CD8-positive, alpha-beta T cell (primary cell): ENCODE measurements at places on chromosomes 4 and X.

DNA sequence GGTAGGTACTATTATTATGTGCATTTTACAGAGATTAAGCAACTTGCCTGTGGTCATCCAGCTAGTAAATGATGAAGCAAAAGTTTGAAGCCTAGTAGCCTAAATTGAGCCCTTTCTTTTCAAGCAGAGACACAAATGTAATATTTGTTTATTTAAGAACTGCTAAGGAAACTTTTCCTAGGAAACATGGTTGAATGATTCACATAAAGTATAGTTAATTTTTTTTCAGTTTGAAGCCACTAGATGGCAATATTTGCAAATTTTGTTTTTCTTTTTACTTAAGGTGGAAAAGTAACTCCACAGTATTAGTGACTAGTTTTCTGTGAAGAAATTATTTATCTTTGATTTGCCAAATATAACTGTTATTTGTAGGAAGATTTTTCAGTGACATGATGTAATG lies 52.8 kb upstream of the ANKRD17 start:
- DNase-seq: no peak

DNA sequence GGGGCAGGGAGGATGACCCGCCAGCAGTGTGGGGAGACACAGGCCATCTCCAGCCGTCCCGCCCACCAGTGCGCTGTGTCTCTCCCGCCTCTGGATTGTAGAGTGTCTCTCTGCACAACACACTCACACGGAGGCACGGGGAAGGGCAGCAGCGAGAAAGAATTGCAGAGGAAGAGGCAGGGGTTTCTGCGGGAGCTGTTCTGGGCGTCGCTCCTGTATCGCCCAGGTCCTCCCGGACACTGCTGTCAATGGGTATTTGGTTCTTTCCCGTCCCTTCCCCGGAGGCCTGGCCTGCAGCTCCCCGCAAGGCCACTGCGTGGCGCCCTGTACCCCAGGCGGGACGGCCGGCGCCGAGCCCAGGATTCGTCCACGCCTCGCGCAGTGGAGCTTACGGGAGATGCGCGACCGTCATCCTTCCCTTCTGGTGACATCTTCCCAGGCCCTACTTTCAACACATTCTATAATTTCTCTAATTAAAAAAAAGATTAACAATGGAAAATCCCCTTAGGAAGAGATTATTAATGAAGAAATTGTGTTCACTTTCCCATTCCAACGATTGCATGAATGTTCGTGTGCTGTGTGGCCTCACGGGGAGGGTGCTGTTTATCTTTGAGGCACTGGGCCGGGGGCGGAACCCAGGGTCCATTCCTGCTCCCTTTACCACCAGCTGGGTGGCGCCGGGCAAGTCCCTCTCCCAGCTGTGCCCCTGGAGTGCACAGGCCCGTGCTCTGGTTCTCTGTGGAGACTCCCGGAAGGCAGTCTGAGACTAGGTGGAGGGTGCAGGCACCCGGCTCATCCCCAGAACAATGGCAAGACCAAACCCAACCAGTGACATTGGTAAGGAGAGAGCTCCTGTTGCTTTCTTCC lies 95.7 kb downstream of the CPZ start:
- DNase-seq: no peak

- DNase-seq: no peak
Observed at GRCh38 chrX:30248854-30249253, 1.9 kb downstream of the MAGEB1 start.

DNA sequence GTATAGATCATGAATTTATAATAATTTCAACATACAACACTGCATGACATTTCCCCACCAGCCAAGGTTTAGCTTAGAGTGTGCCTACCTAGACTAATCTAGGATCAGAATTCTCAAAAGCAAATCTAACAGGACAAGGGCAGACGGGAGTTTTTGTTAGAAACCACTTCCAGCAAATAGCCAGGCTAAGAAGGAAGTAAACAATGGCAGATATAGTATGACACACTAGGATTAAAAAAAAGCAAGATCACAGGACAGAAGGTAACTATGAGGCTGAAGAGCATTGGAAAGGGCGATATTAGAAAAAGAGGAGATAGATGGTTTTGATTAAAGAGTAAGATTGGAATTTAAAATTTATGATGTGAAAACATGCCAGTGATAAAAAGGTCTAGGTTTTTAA lies 124.8 kb downstream of the LRBA start:
- no peak for DNase-seq

DNA sequence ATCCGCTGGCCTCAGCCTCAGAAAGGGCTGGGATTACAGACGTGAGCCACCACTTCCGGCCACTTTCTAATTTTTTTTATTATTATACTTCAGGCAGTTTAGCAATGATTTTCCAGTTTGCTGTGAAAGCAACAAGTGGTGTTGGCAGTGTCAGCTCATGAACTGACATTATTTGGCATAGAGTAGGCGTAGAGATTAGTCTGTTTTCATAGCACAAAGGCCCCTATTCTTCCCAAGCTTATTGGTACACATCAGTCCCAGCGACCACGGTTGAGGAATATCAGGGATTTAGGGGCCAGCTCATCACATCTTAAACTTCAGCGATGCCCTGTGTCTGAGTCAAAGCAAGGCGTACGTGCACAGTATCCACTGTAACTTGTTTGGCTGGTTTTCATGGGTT lies 53.0 kb upstream of the RASSF6 start:
- DNase-seq: no peak

DNA sequence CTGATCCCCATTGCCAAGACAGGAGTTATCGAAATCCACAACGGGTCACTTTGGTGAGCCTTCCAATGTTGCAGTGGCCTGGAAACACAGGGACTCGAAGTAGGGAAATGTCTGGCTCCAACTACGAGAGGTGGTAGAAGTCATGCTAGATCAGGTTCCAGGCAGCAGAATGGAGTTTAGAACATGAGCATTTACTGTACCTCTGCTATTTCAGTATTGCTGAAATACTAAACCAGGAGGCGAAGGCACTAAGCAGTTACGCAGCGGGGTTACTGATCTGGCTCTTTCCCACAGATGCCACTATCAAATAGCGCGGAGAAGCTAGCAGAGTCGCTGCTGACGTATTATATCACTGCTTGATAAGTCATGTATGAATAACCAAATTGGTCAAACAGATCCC lies 56.3 kb downstream of the PTCHD1 start:
- no peak for DNase-seq

GRCh38 chr4:55032788-55033187 lies 92.6 kb downstream of the KDR start:
- no peak for DNase-seq

DNA sequence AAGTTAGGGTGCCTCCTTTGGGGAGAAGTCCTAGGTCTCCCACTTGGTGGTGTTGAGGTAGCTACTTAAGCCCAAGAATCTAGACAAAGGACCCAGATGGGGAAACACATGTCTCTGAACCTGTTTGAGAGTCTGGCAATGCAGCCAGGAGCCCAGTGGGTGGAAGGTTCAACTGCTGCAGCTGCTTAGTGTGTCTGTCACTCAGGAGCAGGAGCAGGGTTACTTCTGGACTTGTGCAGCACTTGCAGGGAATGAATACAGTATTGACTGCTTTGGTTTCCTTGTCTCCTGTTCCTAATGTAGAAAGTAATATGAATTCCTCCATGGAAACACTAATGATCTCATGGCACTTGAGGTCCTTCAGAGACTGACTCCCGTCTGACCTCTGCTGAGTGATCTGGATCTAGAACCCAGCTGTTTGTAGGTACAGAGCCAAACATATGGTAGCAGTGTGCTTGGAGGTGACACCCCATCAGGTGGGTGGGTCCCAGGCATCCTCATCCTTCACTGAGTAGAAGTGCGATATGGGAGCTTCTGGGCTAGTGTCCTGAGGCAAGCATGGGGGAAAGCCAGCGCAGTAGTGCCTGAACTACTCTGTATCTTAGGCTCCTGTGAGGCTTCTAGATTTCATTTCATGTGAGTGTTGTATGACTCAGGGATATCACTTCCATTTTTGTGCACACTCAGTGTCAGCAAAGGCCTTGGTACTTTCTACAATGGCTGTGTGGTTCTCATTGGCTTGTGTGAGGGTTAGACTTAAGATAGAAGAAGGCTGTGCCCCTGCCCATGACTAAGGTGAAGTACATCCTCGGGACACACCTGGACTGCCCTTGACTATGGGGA lies 85.0 kb upstream of the WDR1 start:
- DNase-seq: no peak

DNA sequence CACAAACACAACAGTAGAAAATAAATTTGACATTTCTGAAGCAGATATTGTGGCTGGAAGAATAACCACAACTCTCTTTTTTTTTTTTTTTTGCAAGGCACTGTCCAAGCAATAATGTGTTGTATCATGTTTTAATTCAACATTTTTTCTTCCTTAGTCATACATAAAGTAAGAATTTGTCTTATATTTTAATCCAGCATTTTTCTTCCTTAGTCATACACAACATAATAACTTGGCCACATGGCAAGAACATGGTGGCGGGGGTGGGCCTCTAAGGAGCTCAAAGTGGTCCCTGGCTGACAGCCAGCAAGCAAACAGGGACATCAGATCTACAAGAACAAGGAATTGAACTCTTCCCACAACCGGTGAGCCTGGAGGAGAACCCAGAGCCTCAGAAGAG lies 20.2 kb downstream of the FBXW7 start:
- DNase-seq: no peak

DNA sequence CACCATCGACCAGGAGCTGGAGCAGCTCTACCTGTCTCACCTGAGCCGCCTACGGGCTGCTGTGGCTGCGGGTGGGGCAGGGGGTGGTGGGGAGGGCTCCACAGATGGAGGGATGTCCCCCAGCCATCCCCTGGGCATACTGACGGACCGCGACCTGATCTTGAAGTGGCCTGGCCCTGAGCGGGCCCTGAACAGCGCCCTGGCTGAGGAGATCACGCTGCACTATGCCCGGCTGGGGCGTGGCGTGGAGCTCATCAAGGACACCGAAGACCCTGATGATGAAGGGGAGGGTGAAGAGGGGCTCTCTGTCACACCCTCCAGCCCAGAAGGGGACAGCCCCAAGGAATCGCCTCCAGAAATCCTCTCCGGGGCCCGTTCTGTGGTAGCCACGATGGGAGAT lies 16.5 kb downstream of the PPP1R3F start:
- no peak for DNase-seq

GRCh38 chrX:10579112-10580011 lies 41.0 kb downstream of the MID1 start:
- no peak for DNase-seq

GRCh38 chr4:1883583-1883982 lies 12.4 kb downstream of the NSD2 start:
- DNase-seq: no peak

GRCh38 chr4:167581449-167581965 lies 347.2 kb upstream of the SPOCK3 start:
- no peak for DNase-seq

DNA sequence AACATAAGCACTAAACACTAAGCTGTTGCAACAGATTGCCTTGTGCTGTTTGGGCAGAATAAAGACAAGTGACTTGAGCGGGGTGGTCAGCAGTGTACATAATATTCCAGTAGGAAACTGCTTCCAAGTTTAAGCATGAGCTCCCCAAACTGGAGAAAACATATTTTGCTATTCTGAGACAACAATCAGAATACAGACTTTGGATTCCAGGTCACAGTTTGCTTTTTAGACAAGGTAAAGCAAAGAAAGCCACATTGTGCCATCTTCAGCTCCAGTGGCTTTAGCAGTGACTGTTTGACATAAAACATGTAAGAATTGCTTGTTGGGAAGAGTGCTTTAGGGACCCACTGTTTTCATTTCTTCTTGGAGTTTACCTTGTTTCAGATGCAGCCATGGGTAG lies 136.0 kb downstream of the FNIP2 start:
- DNase-seq: no peak

DNA sequence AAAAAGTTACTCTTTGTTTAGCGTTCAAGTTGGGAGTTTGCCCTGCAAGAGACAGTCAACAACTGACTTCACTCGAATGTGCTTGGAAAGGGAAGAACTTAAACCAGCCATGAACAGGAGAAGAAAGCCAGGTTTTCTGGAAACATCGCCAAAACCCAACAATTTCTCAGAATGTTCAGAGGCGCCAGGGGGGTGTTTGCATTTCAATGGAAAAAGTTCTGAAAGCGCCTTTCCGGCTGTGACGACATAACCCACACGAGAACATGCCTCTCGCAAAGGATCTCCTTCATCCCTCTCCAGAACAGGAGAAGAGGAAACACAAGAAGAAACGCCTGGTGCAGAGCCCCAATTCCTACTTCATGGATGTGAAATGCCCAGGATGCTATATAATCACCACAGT lies 78.1 kb upstream of the ADGRA3 start:
- no peak for DNase-seq

- DNase-seq: no peak
Observed at GRCh38 chr4:172356016-172356415, 542.8 kb downstream of the GALNTL6 start.

DNA sequence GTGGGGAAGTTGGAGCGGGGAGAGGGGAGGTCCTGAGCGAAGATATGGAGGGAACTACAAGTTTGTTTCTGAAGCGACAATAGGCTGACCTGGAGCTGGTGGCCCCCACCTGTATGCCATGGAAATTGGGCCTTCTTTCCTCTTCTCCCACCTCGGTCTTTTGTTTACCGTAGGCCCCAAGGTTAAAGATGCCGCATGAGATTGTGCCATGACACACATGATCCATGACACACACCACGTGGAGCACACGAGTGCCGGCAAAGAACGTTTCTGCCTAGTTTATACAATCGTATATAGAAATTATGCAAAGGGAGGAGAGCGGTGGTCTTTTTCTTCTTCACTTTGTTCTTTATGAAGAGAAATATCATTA lies 408 bp downstream of the TMEM33 start:
- no peak for DNase-seq

DNA sequence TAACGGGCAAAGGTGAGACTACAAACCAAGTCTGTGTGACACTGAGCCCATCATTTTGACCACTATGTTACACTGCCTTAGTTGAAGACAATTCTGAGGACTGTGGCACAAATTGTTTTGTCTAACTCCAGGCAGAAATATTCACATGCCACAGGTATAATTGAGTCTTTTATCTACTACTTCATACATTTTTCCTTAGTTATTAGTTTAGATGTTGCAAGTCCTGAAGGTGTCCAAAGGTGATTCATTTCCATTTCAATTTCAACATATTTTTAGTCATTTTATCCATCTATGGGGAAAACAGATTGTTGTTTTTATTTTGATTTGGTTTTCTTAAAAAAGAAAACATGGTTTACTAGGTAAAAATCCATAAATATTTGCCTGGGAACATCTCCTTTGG lies 341.7 kb upstream of the SMIM31 start:
- no peak for DNase-seq

DNA sequence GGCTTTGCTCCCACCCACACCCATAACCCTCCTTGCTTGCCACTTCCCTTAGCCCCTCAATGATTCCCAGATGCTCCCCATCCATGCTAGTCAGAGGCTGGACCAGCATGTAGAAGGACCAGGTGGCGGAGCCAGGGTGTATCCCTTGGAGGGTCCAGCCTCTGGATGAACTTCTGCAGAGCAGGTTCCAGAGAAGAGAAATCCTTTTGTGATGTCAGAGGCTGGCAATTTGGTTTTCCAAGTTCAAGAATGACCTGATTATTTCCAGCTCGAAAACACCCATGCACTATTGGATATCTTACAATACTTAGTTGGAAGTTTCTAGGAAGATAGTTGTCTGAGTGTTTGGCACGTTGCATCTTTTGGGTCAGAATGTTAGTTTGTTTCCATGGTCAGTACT lies 168.3 kb upstream of the RPS6KA3 start:
- no peak for DNase-seq
